NCI-H1092 (cell line): ENCODE measurements at places on chromosomes 7 and 10.
A peak's percentile ranks its signal among the peaks of the same experiment; 100 is the strongest.

- peak; percentile 81 for DNase-seq
These were observed 55.3 kb downstream of the TBATA start for GRCh38 chr10:70729763-70730357.

- no peak for DNase-seq
These were observed 742.3 kb downstream of the TNS3 start for GRCh38 chr7:46839651-46840050.

DNA sequence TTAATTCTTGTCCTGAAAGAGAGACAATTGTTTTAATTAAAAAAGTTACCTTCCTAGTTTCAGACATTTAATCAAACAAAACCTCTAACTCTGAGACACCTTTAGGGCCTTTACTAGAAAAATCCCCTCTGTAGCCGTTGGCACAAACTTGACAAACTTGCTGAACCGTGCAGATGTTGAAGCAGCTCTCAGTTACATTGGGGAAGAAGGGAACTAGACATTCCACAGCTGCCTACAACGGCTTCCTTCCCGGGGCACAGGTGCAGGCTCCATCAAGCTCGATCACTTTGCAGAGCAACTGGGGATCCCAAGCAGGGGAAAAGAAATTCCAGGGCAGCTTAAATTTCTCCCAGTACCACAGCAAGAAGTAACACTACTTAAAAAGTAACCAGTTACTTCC, 141.3 kb downstream of the SKAP2 start:
- DNase-seq: no peak

DNA sequence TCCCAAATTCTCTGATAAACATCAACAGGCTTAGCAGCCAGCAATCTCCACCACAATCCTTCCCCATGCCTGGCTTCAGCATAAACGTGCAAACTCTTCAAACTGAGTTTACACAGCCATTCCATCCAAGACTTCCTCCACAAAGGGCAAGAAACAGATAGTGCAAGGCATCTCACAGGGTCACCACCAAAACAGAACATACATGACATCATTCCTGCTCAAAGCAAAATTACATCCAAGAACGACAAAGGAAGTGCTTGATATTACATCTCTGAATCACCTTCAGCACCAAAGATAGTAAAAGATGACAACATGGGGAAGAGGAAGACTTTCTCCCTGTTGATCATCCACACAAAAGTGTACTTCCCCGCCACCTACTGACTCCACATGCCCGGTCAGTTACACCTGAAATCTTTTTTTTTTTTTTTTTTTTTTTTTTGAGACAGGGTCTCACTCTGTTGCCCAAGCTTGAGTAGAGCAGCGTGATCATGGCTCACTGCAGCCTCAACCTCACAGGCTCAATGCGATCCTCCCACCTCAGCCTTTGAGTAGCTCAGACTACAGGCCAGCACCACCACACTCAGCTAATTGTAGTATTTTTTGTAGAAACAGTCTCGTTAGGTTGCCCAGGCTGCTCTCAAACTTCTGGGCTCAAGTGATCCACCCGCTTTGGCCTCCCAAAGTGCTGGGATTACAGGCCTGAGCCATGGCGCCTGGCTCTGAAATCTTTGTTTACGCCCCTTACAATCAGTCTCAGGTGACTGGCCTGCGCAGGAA, 127.5 kb downstream of the PARD3 start:
- DNase-seq: no peak

DNA sequence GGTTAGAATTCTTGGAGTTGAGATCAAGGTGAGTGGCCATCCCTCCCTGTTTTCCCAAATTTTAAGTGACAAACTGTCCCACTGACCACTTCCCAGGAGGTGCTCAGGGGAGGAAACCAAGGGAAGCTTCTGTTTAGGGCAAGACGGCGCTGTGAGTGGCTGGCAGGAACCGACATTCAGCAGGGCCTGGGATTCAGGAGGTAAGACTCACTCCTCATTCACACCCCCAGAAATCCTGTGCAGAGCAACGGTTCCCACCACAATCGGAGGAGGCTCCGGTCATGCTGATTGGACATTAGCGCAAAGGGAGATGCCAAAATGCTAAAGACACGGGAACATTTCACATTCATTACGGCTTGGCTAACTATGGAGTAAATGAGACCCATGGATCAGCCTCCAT, 200.9 kb downstream of the GRID1 start:
- DNase-seq: no peak

DNA sequence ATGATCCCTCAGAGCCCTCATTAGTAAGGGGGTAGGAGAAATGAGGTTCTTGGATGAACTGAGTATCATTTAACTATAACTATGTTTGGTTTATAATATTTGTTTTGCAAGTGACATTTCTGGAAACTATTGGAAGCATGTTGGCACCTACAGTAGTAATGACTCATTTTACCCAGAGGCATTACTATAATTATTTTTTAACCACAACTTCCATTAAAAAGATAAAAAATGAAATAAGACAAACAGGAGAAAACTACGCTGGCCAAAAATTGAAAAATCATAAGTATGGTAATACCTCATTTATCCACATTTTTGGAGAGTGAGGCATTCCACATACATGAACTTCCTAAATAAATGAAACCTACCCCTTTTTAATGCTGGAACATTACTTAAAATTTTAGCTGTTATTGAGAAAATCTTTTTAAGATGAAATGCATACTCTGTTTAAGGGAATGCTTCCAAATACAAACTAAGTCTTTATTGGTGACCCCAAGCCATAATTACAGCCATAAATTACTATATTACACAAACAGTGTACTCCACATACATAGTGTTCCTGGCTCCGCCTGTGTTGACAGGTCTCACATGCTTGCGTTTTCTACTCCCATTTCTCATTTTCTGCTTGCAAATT, 84.6 kb upstream of the CAPZA2 start:
- no peak for DNase-seq

DNA sequence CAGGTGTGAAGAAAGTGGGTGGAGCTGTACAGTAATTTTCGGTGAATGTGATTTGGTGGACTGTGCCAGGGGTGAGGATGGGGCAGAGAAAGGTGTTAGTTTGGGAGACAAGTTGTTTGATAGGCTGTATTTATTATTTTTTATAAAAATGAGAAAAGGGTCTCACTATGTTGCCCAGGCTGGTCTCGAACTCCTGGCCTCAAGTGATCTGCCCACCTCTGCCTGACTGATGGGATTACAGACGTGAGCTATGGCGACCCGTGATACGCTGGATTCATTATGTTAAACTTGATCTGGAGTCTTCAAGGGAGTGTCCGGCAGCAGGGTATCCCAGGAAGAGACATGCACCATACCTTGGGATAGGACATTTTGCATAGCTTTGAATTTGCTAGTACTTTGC, 1.3 kb downstream of the KAT6B start:
- DNase-seq: no peak

GRCh38 chr7:24788961-24789576, 31.8 kb upstream of the GSDME start:
- DNase-seq: no peak

- DNase-seq: no peak
These were observed 33.2 kb downstream of the HELLS start for GRCh38 chr10:94578790-94579189.

GRCh38 chr10:11530806-11531205, 80.6 kb downstream of the USP6NL start:
- no peak for DNase-seq

- DNase-seq: no peak
These were observed 190.9 kb downstream of the DNAJB6 start for GRCh38 chr7:157527686-157528085.
